Endodermal cell (in vitro differentiated cells): ENCODE measurements at places on chromosomes 1 and 21. TPM values are rescaled to one million over a fixed set of nuclear protein-coding genes. Genes with fewer than 3 reads are reported as not detected.

FHAD1 gene
- 2.9 and 4.4 TPM in 2 replicates for total RNA-seq

ERICH3 gene
- total RNA-seq = not detected in 2 replicates

PRR9 gene
- total RNA-seq = not detected in 2 replicates

ATP6V1G3 gene
- 0.62 to 1.9 TPM (median 1.3 TPM) in 3 replicates for total RNA-seq

ALX3 gene
- total RNA-seq = 0.11 TPM in 1 of 2 replicates, not detected in the other

AK5 gene
- 1.9 to 2.8 TPM (median 2.0 TPM) in 3 replicates for total RNA-seq

FMO1 gene
- total RNA-seq = not detected in 3 replicates

GRHL3 gene
- 1.8 and 2.5 TPM in 2 replicates for total RNA-seq

CASQ2 gene
- 0.14 TPM in 1 of 2 replicates, not detected in the other for total RNA-seq

GPR153 gene
- total RNA-seq = 2.8 and 2.9 TPM in 2 replicates

FGR gene
- not detected in 3 replicates for total RNA-seq

CAMK1G gene
- total RNA-seq = 0.50 and 0.55 TPM in 2 replicates

PDZK1IP1 gene
- total RNA-seq = not detected in 2 replicates

EPHA10 gene
- total RNA-seq = 0.25 and 0.42 TPM in 2 replicates

DNA sequence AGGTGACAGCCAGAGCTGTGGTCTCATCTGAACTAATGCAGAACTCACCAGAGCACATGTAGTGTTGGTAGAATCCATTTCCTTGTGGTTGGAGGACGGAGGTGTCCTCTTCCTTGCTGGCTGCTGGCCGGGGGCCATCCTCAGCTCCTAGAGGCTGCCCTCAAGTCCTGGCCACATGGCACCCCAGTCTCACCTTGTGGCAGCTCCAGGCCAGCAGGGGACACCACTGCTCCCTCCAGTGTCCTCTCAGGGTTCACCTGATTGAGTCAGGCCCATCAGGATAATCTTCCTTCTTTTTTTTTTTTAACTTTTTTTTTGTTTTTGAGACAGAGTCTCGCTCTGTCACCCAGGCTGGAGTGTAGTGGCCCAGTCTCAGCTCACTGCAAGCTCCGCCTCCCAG is 2.9 kb downstream of the KCNE1 start:
- no peak for DNase-seq
- H3K36me3 ChIP-seq = no peaks in the 10 kb centered on the region
- H3K27ac ChIP-seq = no peak overlapping the region

DNA sequence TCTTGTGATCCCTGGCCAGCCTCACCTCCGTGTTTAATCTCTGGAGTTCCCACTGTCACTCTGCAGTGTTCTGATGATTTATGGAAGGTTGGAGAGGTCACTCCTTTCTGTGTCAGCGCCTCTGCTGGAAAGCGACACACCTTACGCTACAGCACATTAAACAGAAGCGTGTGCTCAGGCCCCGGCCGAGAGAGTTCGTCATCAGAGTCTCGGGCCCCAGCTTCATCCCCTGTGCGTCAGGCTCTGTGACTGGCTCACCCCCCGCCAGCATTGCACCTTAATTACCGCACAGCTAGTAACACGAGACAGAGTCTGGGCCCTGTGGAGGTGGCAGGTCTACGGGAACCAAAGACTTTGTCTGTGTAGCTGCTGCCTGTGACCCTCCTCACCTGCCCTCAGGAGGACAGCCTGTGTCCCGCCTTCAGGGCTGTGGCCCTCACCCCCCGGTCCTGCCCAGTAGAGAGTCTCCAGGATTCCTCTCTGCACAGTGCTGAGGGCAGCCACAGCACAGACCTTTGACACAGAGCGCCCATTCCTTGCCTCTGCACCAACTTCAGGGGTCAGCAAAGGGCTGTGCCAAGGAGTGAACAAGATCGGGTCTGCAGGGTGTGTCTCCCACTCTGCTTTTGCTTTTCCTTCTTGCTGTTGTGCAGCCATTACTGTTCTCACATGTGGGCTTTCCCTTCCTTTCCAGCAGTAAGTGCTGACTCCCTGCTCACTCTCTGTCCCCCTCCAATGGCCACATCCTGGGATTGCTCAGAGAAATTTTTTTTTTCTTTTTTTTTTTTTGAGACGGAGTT is 157.6 kb downstream of the PGBD5 start:
- no peaks in the 10 kb centered on the region for H3K4me1 ChIP-seq
- H3K4me3 ChIP-seq = no peak overlapping the region
- H3K27me3 ChIP-seq = no peaks in the 10 kb centered on the region
- peak; percentile 80 for DNase-seq

DNA sequence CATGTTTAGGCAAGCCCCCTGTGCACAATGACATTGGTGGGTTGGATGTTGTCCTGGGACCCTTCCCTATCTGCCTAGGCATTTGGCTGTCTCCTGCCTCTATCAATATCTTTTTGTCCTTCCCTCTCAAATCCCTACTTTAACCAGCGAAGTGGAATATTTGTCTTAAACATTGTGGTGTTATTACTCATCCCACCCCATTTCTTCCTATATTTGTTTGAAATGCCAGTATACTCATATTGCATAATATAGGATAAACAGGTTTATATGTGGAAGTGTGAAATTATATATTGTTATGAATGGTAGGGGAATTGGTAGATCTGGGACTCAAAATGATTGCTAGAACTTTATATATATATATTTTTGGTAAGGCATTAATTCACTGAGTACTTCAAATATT is 80.0 kb downstream of the ADGRL2 start:
- H3K36me3 ChIP-seq = no peaks in the 10 kb centered on the region
- no peaks in the 10 kb centered on the region for H3K27me3 ChIP-seq
- H3K4me3 ChIP-seq = no peak overlapping the region

GRCh38 chr1:92346866-92347640 is 48.2 kb downstream of the RPAP2 start:
- H3K36me3 ChIP-seq = peaks cover 50% of the 10 kb centered on the region
- no peak overlapping the region for H3K4me3 ChIP-seq
- no peak for DNase-seq
- H3K4me1 ChIP-seq = no peaks in the 10 kb centered on the region

GRCh38 chr1:156803086-156803851 is 13.4 kb downstream of the SH2D2A start:
- no peak overlapping the region for H3K4me3 ChIP-seq
- no peak for DNase-seq
- no peaks in the 10 kb centered on the region for H3K27me3 ChIP-seq
- peaks cover 39% of the 10 kb centered on the region for H3K36me3 ChIP-seq

GRCh38 chr1:203593723-203594122 is 32.9 kb upstream of the ATP2B4 start:
- H3K27ac ChIP-seq = no peak overlapping the region
- H3K36me3 ChIP-seq = no peaks in the 10 kb centered on the region
- H3K27me3 ChIP-seq = no peaks in the 10 kb centered on the region
- peak; percentile 88 for DNase-seq

DNA sequence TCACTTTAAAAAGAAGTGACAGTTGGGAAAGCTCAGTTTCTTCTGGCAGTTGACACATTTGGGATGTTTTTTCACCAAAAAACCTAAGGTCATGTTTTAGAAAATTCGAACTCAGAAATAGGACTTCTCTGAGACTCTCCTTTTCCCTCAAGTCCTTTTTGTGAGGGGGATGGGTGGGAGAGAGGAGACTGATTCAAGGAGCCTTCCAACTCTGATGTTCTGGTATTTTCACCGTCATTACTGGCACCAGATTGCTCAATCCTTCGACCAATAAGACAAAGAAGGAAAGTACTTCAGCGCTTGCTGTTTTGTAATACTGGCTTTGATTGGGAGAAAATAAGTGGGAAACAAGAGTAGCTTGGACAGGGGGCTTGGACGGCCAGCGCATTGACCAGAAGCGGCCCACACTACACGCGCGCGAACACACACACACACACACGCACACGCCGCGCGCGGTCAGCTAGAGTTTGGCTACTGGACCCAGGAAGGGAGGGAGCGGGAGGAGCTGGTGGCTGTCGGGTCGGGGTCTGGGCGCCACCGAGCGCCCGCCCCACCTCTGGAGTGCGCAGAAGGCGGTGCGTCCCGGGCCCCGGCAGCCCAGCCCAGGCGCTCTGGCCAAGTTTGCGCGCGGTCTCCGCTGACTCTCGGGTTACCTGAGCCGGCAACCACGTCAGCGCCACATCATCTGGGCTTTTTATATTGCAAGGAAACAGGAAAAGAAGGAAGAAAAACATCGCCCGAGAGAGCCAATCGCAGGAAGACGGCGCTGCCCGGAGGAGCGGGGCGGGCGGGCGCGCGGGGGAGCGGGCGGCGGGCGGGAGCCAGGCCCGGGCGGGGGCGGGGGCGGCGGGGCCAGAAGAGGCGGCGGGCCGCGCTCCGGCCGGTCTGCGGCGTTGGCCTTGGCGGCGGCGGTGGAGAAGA is at the start of gene KCNK1:
Gene KCNK1 (plus strand): TSS at position 855 of the 921 bp plus-strand sequence. CDS start 66 bp downstream, at position 921.
- no peak within 1 kb of the TSS for H3K27ac ChIP-seq
- H3K4me3 ChIP-seq = peak within 1 kb of the TSS; percentile 95
- H3K4me1 ChIP-seq = peaks cover 3% of the 10 kb centered on the region
- H3K27me3 ChIP-seq = no peaks in the 10 kb centered on the region
- H3K36me3 ChIP-seq = peaks cover 15% of the 10 kb centered on the region

- H3K36me3 ChIP-seq = no peaks in the 10 kb centered on the region
- DNase-seq = no peak
- no peaks in the 10 kb centered on the region for H3K27me3 ChIP-seq
- no peak overlapping the region for H3K27ac ChIP-seq
These were observed 5.7 kb upstream of the SLC1A7 start for GRCh38 chr1:53148123-53148522.

GRCh38 chr1:21384620-21385019 is 55.3 kb upstream of the NBPF3 start:
- no peaks in the 10 kb centered on the region for H3K27me3 ChIP-seq
- H3K4me3 ChIP-seq = no peak overlapping the region
- H3K36me3 ChIP-seq = no peaks in the 10 kb centered on the region
- no peak overlapping the region for H3K27ac ChIP-seq
- no peak for DNase-seq

- no peaks in the 10 kb centered on the region for H3K36me3 ChIP-seq
- no peak overlapping the region for H3K4me3 ChIP-seq
- H3K27ac ChIP-seq = no peak overlapping the region
- H3K4me1 ChIP-seq = no peaks in the 10 kb centered on the region
These were observed 709.4 kb downstream of the MATN1 start for GRCh38 chr1:30014031-30014430.

GRCh38 chr21:38658511-38658910 is 147.2 kb upstream of the ETS2 start:
- H3K27ac ChIP-seq = no peak overlapping the region
- H3K4me1 ChIP-seq = peaks cover 2% of the 10 kb centered on the region
- no peak for DNase-seq
- no peaks in the 10 kb centered on the region for H3K36me3 ChIP-seq
- H3K27me3 ChIP-seq = peaks cover 83% of the 10 kb centered on the region

GRCh38 chr1:29326123-29326522 is 89.8 kb downstream of the PTPRU start:
- H3K27me3 ChIP-seq = no peaks in the 10 kb centered on the region
- no peak for DNase-seq
- no peaks in the 10 kb centered on the region for H3K4me1 ChIP-seq
- H3K4me3 ChIP-seq = no peak overlapping the region

DNA sequence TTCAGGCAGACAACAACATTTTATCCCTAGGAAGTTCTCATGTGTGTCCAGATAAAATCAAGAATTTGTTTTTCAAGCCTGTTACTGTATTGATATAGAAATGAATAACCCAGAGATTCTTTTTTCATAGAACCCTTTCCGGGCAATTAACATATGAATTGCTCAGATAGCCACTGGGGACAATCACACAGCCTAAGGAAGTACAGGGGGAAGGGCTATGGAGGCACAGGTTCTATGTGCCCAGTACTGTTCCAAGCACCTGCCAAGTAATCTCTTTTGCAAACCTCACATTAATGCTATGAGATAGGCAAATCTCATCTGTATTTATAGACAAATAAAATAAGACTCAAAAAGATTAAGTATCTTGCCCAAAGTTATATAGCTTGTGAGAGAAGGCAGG is 84.9 kb downstream of the NTNG1 start:
- no peak overlapping the region for H3K4me3 ChIP-seq
- H3K27me3 ChIP-seq = no peaks in the 10 kb centered on the region
- DNase-seq = no peak
- no peak overlapping the region for H3K27ac ChIP-seq

DNA sequence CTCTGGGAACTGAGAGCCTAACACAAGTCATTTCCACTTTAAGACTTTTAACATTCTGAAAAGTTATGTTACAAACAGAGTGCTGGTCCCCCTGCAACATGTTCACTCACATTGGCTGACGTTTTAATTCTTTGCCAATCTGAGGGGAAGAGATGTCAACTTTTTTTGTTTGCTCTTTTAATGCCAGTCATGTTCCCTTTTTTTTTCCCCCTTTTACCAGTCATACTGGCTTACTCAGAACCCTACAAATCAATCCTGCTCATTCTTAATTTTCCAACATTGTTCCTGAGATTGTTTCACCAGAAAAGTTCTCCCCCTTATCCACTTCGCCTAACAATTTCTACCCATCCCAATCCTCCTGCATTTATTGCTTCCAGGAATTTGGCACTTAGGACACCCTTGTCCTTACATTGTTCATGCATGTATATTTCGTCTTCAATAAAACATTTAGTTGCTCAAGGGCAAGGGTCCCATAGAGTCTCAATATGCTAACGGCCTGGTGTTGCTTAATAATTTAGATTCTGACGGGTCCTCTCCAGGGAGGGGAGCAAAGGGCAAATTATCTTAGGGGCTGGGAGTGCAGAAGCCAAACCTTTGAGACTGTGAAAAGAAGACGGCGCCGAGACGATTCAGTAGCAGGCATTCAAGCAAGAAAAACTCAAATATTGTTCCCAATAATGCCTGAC is 624 bp upstream of the CR1L start:
- no peaks in the 10 kb centered on the region for H3K36me3 ChIP-seq
- H3K27ac ChIP-seq = no peak overlapping the region
- H3K27me3 ChIP-seq = no peaks in the 10 kb centered on the region
- no peak overlapping the region for H3K4me3 ChIP-seq
- H3K4me1 ChIP-seq = peaks cover 10% of the 10 kb centered on the region

- peaks cover 69% of the 10 kb centered on the region for H3K27me3 ChIP-seq
- peak; percentile 81 for DNase-seq
- no peak overlapping the region for H3K27ac ChIP-seq
- H3K36me3 ChIP-seq = no peaks in the 10 kb centered on the region
- peak overlapping the region; percentile 56 for H3K4me3 ChIP-seq
These were observed 48.4 kb upstream of the CD34 start for GRCh38 chr1:207959141-207959825.

DNA sequence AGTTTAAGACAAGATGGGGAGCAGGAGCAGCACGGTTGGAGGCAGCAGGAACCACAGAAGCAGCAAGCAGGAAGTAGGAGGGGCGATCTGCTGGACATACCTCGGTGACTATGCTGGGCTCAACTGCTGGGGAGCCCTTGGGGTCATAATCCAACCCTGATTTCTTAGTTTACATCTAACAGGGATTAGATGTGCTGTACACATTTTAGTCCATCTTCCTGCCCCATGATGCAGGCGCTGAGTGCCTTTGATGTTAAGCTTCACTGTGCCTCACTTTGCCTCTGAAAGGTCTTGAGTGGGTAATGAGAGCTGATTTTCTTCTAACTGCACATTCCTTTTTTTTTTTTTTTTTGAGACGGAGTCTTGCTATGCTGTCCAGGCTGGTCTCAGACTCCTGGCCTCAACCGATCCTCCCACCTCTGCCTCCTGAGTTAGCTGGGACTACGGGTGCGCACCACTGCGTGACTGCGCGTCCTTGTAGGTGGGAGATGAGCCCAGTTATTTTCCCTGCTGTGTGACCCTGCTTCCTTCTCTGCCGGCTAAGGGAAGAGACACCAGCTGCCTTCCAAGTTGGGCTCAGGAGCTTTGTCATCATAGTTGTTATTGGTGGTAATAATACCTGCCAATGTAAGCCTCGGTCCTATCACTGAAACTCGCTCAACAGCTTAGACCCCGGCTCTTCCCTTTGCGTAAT is 1.1 kb upstream of the RCAN3 start:
- H3K27me3 ChIP-seq = no peaks in the 10 kb centered on the region
- H3K4me1 ChIP-seq = peaks cover 4% of the 10 kb centered on the region
- H3K27ac ChIP-seq = no peak overlapping the region
- DNase-seq = no peak
